ENCODE measurements at places on chromosomes 12 and 14. TPM values are rescaled to one million over a fixed set of nuclear protein-coding genes. Genes with fewer than 3 reads are reported as not detected.
A peak's percentile ranks its signal among the peaks of the same experiment; 100 is the strongest.

DNA sequence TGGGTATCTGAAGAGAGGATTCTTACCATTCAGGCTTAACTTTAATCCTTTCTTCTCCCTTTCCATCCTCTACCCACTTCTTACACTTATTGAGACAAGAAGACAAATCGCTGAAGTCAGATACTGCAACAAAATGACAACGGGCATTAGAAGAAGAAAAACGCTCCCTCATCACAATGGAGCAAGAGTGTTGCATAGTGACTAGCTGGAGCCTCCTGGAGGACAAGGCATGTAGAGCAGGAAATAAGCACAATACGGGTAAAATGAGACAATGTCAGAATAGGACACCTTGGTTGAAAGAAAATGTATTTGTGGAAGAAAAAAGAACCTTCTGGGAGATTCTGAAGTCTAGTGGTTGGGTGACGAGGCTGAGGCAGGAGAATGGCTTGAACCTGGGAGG lies 501.0 kb downstream of the RERGL start:
- DNase-seq: peak; percentile 58

DNA sequence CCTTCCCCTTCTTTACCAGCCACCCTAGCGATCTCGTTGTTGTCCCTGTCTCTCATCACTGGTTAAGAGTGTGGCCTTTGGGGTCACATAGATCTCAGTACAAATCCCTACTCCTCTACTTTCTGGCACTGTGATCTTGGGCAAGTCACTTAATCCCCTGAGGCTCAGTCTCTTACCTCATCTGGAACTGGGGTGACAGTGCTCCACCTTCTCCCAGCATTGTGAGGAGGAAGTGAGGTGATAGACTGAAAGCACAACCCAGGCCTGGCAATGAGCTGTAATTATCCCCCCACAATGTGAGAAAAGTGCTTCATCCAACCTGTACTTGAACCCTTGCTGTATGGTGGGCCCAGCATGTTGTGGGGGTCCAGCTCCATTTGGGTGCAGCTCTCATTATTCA lies 48.0 kb downstream of the IRAK3 start:
- DNase-seq: no peak

The FOXA1 gene
- total RNA-seq: 191 TPM

The CARMIL3 gene
- 1.1 TPM for total RNA-seq

DNA sequence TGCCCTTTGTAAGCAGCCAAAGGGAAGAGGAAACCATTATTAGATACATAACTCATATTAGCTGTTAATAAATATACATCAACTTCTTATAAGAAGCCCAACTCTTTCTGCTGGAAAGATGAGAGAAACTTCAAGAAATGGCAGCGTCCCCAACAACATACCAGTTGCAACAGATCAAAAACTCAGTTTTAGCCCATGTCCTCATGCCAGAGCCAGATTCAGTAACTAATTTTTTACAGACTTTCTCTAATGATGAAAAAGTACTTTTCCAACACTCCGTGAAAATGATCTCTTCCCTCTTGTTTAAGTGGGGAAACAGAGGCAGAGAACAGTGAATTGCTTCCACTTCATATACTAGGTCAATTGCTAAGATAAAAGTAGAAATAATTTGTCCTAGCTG lies 206.8 kb upstream of the NUDT4 start:
- DNase-seq: no peak

The SOAT2 gene
- 0.15 TPM for total RNA-seq

DNA sequence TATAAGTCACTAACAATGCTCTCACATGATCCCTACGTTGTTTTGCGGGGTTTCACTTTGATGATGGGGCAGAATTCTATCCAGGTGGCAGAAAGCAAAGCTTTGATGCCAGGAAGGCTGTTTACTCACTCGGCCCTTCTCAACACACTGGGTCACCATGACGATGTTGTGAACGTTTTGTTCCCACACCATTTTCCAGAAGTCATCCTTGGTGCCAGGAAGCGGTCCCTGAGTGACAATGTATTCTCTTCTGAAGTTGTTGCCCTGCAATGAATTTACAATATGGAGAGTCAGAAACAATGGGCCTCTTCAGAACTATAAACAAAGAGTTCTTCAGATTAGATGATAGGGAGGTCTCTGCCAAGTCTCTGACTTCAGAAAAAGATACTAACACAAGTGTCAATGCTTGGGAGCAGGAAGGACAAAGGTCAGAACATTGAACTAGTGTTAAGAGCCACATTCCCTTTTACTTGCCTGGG lies 101.3 kb downstream of the PTPRB start:
- peak; percentile 69 for DNase-seq

- DNase-seq: no peak
These were observed 498.3 kb downstream of the FOXG1 start for GRCh38 chr14:29264865-29265264.

- no peak for DNase-seq
These were observed 449.9 kb downstream of the DPF3 start for GRCh38 chr14:72443991-72444441.

The ABHD12B gene
- not detected for total RNA-seq

The AQP2 gene
- total RNA-seq: 0.10 TPM

The TBC1D30 gene
- 44.7 TPM for total RNA-seq

The PRH2 gene
- total RNA-seq: not detected

- DNase-seq: no peak
These were observed 149.7 kb downstream of the C12orf75 start for GRCh38 chr12:105480162-105480561.

The HVCN1 gene
- total RNA-seq: not detected

DNA sequence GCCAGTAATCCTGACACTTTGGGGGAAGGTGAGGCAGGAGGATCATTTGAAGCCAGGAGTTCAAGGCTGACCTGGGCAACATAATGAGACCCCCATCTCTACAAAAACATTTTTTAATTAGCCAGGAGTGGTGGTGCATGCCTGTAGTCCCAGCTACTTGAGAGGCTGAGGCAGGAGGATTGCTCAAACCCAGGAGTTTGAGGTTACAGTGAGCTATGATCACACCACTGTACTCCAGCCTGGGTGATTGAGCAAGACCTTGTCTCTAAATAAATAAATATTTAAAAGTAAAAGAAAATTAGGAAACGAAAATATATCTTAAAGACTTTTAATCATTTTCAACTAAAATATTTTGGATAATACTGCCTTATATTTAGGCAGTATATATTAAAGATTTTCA lies 25.9 kb downstream of the CKB start:
- DNase-seq: no peak

GRCh38 chr12:67202678-67203012 lies 66.5 kb upstream of the CAND1 start:
- DNase-seq: no peak

GRCh38 chr12:52181746-52182145 lies 10.1 kb downstream of the KRT80 start:
- no peak for DNase-seq

DNA sequence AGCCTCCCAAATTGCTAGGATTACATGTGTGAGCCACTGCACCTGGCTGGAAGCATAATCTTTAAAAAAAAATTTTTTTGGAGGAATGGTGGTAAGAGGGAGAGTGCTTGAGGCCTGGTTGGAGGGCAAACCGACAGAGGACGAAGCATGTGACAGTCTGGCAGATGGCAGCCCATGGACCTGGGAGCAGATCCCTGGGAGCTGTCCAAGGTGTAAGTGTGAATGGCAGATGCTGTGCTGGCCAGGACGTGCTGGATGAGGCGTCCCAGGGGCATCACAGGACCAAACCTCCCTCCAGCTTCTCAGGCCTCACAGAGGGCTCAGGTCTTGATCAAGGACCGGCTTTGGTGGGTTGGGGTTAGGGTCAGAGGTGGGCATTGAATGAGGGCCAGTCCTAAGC lies 128.4 kb upstream of the NCOR2 start:
- DNase-seq: peak; percentile 52

The NPFF gene
- not detected for total RNA-seq

The IFI27 gene
- total RNA-seq: 816 TPM

Data from HT-29 (cell line).